ENCODE measurements at places on chromosomes 6 and 20.

DNA sequence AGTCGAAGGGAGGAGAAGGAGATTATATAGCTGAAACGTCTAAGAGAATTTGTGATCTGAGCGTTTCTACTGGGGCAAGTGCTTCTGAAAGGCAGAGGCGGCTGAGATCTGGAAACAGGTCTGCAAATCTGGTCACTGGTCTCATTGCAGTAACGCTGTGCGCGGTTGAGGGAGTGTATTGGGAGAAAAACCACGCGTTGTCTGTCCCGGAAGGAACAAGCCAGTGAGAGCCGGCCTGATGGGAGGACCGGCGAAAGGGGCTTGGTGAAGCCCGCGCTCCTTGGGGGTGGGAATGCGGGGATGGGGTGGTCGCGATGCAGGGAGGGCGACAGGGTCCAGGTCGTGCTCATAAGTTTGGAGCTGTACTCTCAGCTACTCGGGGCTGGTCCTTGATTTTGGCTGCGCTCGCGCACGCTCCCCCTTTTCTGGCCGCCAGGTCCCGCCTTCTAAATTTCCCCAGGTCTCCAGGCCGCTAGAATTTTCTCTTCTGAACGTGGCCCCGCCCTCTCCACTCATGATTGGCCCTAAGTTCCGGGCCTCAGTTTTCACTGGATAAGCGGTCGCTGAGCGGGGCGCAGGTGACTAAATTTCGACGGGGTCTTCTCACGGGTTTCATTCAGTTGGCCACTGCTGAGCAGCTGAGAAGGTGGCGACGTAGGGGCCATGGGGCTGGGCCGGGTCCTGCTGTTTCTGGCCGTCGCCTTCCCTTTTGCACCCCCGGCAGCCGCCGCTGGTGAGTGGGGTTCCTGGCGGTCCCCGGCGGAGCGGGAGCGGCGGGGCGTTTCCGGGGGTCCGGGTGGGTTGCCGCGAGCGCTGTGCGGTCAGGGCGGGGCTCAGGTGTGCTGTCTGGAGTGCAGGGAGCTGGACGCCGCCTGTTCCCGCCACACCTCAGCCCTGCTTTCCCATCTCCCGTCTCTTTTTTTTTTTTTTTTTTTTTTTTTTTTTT lies at the start of gene MICB:
Gene MICB, plus strand, starts transcription at position 615 of the 946 bp plus-strand sequence. Its CDS starts 49 bp downstream, at position 664.
- peak; percentile 58 for DNase-seq

DNA sequence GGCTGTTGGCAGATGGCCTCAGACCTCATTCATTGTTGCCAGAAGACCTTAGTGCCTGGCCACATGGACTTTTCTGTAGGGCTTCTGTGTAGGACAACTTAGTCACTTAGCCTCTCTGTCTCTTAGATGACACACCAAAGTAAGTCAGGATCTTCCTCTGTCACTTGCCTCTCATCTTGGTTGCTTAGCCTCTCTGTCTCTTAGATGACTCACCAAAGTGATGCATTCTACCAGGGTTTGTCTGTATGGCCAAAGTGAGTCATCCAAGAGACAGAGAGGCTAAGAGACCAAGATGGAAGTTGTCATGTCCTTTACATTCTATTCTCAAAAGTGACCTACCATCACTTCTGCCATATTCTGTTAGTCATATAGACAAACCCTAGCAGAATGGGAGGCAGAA lies 255.9 kb upstream of the DEFB112 start:
- no peak for DNase-seq

DNA sequence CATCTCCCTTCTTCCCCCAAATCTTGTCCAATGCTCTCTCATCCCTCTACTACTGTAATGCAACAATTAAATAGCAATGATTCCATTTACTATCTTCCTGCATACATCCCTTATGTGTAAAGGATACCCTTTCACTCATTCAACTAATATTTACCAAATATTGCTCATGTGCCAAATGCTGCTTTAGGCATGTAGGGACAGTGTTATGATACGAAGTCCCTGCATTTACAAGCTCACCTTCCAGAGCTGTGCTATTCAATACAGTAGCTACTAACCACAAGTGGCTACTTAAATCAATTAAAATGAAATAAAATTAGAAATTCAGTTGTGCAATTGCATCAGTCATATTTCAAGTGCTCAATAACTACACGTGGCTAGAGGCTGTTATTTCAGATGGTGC lies 41.1 kb downstream of the GMDS start:
- DNase-seq = no peak

- DNase-seq = no peak
These were observed 772.8 kb upstream of the MAN1A1 start for GRCh38 chr6:120122401-120122800.
